ENCODE measurements at places on chromosomes 2 and 18.

DNA sequence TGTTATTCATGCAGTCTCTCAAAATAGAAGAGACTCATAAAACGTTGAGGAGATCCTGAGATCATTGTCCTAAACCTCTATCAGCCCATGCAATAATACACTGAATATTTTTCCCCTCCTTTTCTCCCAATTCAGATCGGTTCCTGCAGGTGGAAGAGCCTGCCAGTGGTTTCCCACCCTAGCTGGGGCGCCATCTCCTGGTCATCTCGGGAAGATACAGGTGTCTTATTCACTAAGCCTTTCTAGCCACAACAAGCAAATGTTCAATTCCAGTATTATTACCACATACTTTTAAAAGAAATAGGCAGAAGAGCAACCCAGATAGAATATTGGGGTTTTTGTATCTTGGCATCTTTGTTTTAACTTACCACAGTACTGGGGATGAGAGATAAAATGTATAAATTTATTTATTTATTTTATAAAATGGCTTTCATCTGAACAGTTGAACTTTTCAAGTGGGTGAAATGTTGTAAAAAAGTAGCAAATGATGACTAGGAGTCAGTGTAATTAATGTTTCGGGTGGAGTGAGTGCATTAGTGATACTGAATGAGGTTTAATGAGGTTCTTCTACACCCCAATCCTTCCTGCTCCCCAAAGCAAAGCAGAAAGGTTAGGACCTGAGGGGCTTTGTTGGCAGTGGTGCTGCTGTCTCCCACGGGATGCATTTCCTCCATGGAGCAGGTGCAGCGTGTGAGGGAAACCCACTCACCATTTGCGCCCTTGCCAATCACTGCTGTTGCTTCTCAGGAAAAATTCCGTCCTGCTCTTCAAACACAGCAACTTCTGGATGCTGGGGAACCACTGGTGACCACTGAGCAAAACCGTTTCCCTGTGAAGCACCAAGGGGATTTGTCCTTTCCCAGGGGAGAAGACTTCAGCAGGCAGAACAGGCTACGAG, 147.1 kb upstream of the FHL2 start:
- DNase-seq: peak; percentile 44

DNA sequence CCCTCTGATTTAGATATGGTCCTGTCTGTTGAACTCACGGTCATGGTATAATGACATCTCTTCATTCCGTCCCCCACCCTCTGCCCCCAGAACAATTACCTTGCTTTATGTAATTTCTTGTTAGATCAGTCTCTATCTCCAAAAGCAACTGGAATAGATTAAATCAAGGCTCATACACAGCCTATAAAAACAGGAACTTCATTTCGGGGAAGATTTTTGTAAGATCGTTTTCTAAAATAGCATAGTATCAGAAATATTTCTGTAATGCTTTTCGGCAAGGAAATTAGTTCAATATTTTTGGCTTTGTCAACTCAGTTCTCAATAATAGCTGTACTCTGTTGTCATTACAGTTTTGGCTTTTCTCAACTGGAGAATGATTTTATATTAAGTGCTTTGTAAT, 157.2 kb downstream of the FMNL2 start:
- no peak for DNase-seq

GRCh38 chr2:166634706-166635105, 140.7 kb upstream of the SCN7A start:
- DNase-seq: no peak

DNA sequence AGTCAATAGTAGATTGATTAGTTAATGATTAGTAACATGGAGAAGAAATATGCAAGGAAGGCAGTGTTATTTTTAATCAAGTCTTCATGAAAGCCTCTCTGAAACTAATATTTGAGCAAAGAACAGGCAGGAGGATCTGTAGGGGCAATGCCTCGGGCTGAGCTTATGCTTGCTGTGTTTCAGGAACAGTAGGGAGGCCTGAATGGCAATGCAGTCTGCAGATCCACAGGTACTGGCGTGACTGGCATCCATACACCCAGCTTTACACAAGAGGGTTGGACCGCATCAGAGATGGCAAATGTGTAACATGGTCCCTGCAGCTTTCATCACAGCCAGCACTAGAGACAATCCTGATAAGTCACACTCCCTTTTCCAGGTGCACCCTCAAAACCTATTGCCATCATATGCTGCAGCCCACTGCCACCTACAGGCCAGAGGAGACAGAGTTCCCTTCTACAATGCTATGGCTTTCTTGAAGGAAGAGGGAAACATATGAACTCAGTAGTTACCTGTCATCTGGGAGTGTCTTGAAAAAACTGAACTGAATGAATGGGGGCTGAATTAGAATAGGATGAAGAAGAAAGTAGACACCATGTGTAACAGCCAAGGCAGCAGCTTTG, 582.4 kb upstream of the RAB6C start:
- DNase-seq: peak; percentile 13

- DNase-seq: peak; percentile 12
These were observed 69.6 kb downstream of the HPCAL1 start for GRCh38 chr2:10372203-10372861.

GRCh38 chr2:161104054-161104553, 56.1 kb upstream of the TANK start:
- no peak for DNase-seq

- no peak for DNase-seq
These were observed 38.9 kb downstream of the DHRS9 start for GRCh38 chr2:169108099-169108884.
